Activated CD4-positive, CD25-positive, alpha-beta regulatory T cell treated with anti-CD3 and anti-CD28 coated beads, Interleukin-2, amount 50 U/mL, for 24 hours (primary cell): ENCODE measurements at places on chromosomes 7 and 10.
A peak's percentile ranks its signal among the peaks of the same experiment; 100 is the strongest.

DNA sequence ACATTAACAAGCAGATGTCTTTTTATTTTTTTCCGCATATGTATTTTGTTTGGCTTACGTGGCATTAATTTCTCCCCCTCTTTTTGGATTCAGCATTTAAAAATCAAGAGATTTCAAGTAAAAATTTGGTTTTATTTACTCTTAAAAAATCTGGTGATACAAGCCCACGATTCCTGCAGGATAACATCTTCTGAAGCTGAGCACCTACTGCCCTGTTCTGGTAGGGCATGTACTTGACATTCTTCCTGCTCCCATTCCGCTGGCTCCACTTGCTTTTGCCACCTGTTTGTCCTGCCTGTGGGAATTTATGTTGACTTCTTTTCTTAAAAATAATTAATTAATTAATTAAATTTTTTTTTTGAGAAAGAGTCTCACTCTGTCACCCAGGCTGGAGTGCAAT is 105.2 kb upstream of the SLC25A13 start:
- no peak for ATAC-seq

- no peak for ATAC-seq
Measured at GRCh38 chr7:94417901-94418300, 23.2 kb downstream of the COL1A2 start.

GRCh38 chr10:61845950-61846268 is 55.6 kb upstream of the ARID5B start:
- no peak for ATAC-seq

DNA sequence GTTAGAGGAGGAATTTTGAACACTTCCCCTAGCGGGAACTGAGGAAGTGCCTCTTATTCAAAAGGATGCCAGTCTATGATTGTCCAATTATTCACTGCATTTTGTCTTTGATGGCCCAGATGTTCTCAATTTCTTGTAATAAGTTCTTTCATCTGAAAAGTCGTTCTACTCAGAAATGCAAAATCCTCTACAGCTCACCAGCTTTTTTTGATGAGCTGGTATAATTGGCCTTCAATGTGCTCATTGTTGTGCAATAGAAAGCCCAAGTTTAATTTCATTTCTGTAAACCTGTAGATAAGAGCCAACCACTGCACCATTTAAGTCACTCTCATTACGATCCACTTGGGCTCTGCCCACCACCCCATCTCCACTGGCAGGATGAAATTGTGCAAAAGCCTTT is 978.7 kb upstream of the AUTS2 start:
- no peak for ATAC-seq

DNA sequence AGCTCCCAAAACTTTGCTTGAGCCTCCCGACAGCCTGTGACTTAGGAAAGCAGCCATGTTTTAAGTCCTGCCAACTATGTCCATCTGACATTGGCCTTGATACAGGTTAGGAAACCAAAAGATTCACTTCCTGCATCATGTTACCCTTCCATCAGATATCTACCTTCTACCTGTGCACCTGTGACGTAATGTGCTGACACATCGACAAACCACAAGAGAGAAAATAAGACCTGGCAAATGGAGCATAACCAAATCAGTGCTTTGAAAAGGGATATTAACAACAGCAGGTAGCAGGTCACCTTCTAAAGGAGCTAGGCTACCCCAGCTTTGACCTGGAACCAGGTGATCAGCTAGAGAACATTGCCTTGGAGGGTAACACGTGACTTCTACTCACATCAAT is 14.8 kb upstream of the PRR15 start:
- no peak for ATAC-seq

DNA sequence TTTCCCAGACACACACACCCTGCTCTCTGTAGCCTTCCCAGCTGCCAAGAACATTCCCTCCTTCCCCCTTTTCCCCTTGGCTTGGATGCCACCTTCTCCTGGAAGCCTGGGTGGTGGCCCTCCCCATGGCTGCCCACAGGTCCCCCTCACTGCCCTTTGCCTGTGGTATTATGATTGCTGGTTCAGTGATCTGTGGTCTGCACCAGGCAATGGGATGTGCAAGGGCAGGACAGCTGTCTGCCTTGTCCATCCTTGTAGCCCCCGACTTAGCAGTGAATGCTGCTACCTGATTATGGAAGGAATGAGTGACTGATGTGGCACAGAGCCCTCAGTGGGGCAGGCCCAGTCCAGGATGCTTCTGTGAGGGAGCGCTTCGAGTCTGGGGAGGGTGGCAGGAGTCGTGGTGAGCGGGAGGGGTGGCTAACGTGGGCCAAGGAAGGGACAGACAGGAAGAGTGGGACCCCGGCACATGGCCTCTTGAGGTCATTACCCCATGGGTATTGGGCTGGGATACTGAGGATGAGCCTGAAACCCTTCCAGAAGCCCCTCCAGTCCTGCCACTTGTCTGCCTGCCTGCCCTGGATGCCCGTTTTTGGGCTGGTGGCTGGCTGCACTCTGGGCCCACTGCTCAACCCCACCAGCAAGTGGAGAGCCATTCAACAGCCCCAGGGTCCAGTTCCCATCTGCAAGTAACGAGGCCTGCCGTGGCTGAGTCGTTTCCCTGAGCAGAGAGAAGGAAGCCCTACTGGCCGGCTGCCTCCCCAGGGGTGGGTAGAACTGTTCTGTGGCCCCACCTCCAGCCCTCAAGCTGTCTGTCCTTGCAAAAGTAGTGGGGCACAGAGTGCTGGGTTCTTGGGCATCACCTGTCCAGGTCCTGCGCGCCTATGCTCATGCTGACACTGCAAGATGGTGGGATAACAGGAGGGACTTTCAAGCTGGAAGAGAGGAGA is 8.8 kb downstream of the CHST3 start:
- ATAC-seq = no peak

DNA sequence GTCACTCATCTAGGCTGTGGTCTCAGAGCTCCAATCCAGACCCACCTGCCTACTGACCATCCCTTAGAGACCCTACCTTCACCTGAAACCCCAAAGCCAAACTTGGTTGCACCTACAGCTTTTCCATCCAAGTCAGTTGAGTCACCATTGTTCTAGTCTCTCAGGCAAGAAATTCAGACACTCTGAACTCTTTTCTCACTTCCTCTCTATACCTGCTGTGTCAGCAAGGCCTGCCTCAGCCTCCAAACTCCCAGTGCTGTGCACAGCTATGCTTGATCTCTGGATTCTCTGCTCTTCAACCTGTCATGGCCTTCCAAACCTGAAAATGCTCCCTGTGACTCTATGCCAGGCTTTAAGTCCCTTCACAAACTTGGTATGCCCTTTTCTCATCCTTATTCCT is 47.4 kb upstream of the MTURN start:
- no peak for ATAC-seq

DNA sequence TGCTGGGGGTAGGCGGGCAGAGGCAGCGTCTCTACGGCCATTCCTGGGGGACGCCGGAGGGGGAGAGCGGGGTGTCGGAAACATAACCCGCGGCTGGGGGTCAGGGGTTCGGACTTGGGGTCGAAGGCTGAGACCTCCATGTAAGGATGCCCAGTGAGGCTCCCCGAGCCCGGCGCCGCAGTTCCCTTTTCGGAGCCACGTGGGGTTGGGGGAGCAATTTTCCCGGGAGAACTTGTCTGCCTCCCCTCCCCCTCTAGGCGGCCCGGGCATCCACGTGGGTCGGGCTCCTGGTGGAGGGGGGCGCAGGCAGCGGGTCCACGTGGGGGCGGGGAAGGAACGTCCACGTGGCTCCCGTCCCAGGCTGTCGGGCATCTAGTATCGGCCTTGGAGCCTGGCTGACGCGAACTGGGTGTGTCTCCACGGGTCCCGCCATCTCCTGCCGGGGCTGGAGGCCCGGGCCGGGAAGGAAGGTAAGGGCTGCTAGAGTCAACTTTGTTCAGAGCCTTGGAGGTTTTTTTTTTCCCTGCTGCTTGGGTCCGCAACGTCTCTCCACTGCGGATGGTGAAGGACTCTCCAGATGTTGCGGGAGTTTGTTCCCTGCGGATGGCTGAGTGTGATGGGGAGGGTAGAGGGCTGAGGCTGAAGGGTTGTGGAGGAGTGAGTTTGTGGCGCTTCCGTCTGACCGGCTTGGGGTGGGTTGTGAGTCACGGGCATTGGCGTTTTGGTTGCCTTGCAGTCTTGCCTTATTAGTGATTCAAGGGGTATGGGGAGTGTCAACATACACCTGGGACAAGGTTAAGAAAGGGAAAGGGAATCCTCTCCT is 744 bp downstream of the PPRC1 start:
- ATAC-seq = peak; percentile 44

DNA sequence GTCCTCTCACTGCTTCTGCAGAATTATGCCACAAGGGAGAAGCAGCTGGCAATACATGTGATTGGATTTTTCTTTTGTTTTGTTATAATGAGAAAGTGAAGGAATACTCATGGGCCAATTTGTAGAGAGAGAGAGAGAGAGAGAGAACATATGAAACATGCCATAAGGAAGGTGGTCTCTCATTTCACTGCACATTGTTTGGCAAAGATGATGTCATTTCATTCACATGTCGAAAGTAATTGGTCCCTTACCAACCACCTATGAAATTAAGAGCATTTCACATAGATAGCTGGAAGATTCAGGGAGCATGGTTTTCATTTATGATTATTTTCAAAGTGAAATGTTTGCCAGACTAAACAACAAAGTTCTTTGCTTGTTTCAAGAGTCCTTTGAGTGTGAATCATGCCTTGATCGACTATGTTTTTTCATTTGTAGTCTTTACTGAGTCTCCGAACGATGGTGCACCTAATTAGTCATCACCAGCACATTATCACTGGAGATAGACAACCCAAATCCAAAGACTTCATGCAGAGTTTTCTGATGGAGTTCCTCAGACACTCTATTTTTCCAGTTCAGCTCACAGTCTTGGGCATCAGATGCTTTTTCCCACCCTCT is 130.1 kb upstream of the ZEB1 start:
- ATAC-seq = no peak

GRCh38 chr10:1393481-1393880 is 337.3 kb downstream of the WDR37 start:
- ATAC-seq = no peak

- ATAC-seq = peak; percentile 30
Measured at GRCh38 chr7:16935341-16935735, 53.6 kb upstream of the AGR3 start.

- ATAC-seq = peak; percentile 35
Measured at GRCh38 chr10:72846238-72846637, 47.3 kb upstream of the OIT3 start.

GRCh38 chr10:113680190-113681111 is 739 bp downstream of the CASP7 start:
- peak; percentile 22 for ATAC-seq

DNA sequence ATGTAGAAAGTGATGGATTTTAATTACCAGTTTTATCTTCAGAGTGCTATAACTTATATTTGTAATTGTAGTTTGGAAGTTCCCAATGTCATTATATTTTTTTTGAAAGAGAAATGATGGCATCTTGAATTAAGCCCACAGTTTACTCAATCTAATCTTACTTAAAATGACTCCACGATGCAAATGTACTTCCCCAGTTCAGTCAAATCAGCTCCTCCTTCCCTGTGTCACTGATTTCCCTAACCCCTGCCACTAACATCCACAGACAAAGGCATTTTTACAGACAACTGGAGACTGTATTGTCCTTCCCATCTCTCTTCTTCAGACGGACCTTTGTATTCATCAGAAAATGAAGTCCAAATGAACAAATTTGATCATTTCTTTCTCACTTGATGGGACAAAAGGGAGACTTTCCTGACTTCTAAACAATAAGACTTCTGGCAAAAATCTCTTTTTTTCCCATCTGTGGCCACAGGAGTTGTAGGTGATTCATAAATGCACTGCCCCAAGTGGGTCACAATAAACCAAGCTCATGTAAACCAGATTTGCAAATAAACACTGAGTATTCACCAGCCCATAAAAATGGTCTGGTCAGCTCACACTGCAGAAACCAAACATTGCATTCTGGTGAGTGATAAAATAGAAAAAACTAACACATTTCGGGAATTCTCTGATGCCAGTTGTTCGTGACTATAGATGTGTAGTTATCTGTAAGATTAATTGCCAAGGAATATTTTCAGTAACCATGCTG is 162.9 kb downstream of the FANK1 start:
- no peak for ATAC-seq

DNA sequence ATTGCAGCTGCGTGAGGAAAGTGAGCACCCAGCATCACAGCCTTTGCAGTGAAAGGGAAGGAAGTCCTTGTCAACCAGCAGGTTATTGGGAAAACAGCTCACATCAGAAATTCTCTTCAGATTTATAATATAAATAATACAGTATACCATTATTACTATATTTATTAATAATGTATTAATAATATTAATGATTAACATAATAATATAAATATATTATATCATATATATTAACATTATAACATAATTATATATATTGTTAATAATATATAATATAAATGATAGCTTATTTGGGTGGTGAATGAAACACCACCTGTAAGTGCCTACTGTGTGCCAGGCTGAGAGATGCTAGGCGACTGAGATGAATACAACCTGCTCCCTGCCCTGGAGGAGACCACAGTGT is 423.0 kb downstream of the TCERG1L start:
- ATAC-seq = no peak

GRCh38 chr10:67438605-67439304 is 257.2 kb downstream of the CTNNA3 start:
- no peak for ATAC-seq

- no peak for ATAC-seq
Measured at GRCh38 chr10:32160864-32161263, 104.6 kb upstream of the KIF5B start.

DNA sequence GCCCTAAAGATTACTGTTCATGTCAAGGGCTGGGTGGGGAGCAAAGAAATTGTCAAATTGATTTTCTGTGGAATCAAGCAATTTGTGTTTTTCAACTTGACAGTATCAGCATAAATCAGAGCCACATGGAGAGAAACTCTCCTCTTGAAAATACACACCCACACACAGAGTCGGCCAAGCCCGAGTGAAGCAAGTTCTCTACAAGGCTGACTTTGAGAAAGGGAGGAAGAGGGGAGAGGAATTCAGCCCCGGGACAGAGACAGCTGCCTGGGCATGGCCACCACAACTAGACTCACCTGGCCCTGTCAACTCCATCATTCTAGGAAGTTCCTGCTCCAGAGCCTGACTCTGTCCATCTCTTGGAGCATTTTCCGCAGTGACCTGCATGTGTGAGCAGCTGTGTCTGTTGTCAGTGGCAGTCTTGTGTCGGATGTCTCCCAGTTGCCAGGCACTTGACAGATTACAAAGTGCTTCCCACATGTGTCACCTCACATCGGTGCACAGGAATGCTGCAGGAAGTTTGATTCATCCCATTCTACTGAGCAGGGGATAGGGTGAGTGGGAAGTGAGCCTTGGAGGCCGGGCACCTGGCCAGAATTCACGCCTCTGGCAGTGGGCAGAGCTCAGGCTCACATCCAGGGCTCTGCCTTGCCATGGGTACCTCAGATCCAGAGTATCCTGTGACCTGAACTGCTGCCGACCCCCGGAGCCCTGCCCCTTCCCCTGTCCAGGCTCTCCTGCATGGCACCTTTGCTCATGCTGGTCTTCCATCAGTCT is 37.9 kb downstream of the ADAM12 start:
- ATAC-seq = no peak

- ATAC-seq = no peak
Measured at GRCh38 chr7:41984888-41985287, 252.1 kb downstream of the GLI3 start.
